Activated CD4-positive, alpha-beta T cell treated with anti-CD3 and anti-CD28 coated beads, Interleukin-2, Interleukin-4, amounts not matched to agents 100 ng/mL and 50 ng/mL, durations not matched to agents 16 hours and 8 hours (primary cell): ENCODE measurements at places on chromosomes 11 and 22.
A peak's percentile ranks its signal among the peaks of the same experiment; 100 is the strongest.

GRCh38 chr22:38298312-38299005 lies 18.8 kb downstream of the CSNK1E start:
- DNase-seq, result no peak

DNA sequence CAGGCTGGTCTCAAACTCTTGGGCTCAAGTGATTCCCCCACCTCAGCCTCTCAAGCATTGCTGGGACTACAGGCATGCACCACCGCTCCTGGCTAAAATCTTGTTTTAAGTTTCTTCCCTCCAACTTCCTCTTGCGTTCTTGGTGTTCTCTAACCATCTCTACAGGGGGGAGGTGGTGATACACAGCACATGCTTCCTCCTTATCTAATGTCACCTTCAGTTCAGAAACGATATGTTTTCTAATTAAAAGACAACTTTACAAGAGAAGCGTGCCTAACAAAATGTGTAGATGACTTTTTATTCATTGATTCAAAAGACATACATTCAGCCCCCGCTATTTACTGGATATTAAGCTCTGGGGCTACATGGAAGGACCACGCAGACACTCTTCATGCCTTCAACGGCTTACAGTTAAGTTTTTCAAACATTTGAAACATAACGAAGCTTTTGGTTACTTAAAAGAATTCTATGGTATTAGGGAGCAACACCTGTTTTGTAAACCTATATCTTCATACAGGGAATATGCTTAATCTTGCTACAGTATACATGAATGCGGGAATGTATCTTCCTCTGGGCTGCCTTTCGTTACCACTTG lies 933 bp upstream of the DLAT start:
- DNase-seq, result peak; percentile 28

GRCh38 chr22:37505565-37505964 lies 13.7 kb downstream of the CARD10 start:
- no peak for DNase-seq

DNA sequence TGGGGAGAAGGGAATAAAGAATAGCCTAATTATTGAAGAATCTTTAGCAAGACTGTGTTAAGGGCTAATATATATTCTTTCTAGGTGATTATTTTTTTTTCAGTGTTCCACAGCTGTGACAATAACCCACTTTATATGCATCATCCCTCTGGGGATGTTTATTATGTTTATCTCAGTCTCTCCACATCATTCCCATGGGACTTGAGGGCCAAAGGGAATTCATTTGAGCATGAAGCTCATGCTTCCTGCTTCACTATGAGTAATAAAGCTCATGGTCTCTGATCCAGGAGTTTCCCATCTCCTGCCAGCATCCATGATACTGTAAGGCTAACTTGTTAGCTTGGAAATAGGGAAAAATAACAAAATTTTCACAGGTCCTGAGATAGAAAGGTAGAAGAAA lies 1888.4 kb downstream of the LRRC4C start:
- no peak for DNase-seq

GRCh38 chr11:12506404-12506921 lies 129.1 kb downstream of the PARVA start:
- DNase-seq, result no peak

- peak; percentile 66 for DNase-seq
Observed at GRCh38 chr22:22235558-22235957, 9.0 kb upstream of the VPREB1 start.

DNA sequence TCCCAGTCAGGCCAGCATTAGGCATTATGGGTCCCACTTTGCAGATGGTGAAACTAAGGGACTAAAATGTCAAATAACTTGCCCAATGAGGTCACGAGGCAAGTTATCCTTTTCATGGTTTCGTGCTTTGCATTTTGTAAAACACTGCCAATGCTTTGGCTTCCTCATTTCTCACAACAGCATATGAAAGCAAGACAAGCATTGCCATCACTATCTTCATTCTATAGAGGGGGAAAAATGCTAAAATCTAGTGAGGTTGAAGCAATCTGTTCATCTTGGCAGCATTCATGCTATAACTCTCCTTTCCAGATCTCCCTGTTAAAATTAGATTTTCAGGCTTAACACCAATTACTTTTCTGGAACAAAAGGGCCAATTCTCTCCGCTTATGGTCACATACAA lies 14.8 kb downstream of the FAM181B start:
- no peak for DNase-seq

DNA sequence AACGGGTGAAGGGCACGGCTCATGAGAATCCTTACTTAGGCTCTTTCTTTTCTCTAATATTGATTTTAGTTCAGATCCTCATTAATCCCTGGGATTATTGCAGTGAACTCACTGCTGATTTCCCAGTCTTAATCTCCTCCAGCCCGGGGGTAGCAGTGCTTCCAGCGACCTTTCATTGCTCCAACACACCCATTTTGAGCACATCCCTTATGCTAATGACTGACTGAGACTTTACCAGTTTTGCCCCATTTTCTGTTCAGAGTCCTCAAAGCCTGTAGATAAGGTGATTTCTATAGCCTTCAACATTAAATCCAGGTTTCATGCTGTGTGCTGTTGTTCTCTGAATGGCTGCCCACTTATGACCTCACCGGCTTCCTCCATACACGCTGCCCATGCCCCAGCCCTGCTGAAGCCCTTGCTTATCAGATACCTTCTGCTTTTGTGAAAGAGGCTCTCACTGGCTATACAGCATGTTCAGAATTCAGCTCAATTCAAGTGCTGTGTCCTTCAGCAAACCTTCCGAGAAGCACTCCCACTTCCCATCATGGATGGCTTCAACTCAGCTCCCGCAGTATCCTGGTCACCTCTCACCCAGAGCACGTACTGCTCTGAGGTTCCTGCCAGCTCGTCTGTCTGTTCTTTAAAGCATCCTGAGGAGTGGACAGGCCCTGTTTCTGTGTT lies 49.0 kb downstream of the PPFIA1 start:
- no peak for DNase-seq

DNA sequence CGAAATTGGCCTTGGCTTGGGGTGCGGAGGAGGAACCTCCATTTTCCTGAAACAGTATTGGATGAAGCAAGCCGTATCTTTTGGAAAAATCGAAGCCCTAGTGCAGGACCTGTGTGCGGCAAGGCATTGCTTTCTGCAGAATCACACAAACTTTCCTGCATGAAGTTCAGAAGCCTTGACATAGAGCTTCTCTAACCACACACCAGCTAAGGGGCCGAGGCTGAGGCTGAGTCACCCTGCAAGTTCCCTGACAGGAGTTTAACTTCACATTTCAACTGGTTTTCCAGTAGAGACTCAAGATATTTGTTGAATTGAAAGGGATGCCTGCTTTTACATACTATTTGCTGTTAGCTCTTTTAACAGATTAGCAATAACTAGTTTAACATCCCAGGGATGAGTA lies 67.8 kb downstream of the TCF20 start:
- peak; percentile 58 for DNase-seq

DNA sequence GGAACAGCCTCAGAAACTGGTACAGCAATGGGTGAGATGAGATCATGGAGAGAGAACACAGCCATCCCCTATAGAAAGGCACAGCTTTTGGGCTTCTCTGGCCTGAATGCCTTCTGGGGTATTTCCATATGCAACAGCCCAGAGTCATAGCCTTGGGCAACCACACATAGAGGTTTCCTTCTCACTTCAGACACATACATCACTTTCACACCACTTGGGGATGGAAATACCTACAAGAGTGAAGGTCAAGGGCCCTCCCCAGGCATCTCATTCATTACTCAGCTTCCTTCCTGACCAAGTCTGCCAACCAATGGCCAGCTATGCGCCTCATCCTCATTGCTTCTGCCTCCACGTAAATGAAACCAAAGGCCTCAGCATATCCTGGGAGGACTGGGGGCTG lies 17.7 kb upstream of the OLFML1 start:
- peak; percentile 4 for DNase-seq
